ENCODE measurements at places on chromosomes 4 and X.

DNA sequence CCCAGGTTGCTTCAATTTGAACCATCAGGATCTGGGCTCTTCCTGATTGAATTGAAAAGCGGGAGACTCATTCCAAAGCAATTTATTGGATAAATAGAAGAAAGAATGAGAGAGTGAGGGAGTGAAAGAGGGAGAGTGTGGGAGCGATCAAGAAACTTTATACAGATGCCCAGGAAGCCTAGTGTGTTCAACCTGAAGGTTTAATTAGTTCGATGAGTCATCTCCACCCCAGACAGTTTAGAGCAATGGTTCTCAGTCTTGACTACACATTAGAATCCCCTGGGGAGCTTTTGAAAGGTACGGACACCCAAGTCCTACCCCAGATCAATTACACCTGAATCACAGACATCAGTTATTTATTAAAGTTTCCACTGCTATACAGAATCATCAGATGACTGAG lies 61.5 kb downstream of the GEMIN8 start:
- DNase-seq, result no peak

DNA sequence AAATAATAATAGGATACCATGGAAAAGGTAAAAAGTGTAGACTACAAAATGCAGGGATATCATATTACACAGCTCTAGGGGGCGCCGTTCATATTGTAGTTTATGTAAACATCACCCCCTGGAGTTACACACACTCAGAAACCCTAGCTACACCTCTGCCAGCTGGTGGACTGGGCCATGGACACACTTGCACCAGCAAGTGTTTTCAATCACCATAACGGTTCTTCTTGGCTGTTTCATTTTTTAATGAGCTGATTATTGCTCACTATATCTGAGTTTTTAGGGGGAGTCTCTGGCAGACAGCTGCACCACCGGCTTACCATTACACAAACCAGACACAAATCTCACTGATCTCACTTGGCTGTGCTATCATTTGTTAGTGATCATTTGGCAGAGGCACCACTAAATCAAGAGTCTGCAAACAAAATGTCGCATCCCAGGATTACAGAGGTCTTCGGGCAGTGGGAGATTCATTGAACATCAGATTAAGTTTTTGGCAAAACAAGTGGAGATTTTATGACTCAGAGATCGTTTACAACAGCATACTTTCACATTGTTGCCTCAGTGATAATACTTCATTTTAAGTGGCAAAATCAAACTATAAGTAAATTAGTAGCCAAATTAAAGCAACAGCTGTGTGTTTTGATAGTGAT lies 185.7 kb downstream of the UNC5C start:
- DNase-seq, result no peak

DNA sequence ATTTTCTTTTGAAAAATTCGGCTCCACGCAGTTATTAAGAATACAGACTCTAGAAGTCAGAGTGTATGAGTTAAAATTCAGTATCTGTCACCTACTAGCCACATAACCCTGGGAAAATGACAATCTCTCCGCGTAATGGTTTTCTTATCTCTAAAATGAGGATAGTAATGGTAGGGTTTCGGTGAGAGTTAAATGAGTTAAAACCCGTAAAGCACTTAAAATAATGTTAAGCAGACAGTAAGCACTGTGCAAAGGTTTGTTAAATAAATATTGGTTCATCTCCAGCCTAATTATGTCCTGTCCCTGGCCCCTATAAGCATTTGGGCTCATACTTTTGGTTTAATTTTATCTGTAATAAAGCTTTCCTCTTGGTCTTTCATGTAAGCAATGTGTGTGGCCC lies 350.8 kb upstream of the GRIA3 start:
- no peak for DNase-seq

DNA sequence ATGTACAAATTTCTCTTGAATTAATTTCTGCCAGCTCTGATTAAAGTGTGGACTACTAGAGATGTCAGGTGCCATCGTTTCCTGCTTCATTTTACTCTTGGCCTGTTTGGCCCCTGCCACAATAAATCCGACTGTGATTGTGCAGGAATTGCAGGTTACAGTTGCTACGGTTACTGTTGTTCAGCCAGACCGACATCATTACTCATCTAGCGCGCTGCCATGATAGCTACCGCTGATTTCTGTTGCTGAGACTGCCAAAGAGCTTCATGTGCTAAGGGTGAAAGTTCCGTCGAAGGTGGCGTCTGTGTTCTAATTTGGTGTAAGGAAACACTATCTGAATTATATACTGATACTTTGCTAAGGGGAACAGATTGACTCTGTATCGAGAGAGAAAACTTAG lies 22.1 kb downstream of the SLIT2 start:
- no peak for DNase-seq

DNA sequence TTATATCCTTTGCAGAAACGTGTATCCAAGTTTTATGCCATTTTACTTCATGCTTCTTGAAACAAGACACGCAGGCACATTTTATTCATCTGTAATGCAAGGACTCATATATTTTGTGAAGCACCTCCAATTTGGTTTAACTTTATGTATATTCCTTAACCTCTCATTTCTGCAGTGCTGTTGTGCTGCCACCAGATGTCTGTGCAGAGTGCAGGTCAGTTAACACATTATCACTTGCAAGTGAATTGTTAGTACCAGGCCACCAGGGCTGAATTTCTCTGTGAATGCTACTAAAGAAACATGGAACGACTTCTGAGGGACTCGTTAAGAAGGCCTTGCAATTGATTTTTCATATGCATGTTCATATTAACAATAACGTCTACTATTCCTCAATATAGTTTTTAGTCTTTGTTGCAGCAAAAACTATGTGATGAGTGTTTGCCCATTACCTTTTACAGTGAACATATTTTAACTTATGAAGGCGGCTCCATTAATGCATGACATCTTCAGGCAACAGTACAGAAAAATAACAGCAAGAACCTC lies 770.3 kb downstream of the NLGN4X start:
- DNase-seq, result no peak

DNA sequence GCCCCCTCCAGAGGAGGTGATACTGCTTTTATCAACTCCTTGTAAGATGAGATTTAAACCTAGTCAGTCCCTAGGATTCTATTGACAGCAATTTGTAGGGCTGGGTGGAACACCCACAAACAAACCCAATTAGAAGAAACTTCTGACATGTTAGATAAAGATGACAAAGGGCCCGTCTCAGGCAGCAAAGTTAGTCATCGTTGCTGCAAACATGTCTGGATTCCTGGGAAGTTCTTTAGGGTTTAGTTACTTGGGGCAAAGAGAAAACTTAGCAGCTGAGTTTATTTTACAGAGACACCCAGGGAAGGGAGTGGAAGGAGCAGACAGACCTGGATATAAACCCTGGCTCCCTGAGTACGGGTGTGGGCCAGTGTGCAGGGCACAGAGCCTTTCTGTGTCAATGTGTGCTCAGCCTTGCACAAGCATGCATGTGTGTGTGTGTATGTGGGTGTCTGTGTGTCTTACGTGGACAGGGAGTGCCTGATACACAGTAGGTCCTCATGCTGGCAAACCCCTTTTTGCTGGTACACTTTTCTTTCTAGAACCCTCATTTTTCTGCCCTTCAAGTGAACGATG lies 130.0 kb upstream of the STX18 start:
- no peak for DNase-seq

GRCh38 chrX:74557378-74557777 lies 57.0 kb downstream of the RLIM start:
- no peak for DNase-seq

DNA sequence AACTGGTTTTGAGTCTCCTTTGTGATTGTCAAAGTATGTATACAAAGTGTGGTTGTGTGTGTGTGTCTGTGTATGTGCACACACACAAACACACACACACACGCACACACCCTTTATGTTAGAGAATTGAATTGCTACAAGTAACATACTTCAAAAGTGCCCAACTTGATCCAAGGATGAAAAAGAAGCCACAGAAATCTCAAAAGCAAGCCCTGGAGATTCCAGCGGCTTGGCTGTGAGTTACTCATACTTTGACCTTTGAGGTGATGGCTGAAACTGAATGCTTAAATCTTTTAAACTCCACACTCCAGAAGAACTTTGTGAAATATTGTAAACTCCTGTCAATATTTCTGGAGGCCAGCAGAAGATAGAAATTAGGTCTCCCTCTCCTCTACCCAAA lies 168.4 kb upstream of the NRK start:
- DNase-seq, result no peak

DNA sequence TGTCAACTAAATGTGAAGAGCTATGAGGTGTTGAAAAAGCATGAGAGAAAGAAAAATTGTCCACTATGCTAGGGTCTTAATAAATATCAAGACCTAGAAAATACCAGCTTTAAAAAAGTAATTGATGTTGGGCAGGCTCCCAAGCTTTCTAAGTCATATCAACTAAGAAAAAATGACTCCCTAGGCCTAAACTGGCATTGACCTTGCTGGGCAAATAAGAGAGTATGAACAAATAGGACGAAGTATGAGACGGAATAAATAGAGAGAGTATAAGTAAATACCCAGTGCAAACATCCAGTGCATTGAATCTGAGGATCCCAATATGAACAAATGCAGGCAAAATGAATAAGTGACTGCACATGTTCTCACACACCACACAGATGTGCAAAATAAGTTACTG lies 3.2 kb downstream of the KDR start:
- DNase-seq, result no peak

GRCh38 chrX:67718926-67719325 lies 175.1 kb downstream of the AR start:
- no peak for DNase-seq

DNA sequence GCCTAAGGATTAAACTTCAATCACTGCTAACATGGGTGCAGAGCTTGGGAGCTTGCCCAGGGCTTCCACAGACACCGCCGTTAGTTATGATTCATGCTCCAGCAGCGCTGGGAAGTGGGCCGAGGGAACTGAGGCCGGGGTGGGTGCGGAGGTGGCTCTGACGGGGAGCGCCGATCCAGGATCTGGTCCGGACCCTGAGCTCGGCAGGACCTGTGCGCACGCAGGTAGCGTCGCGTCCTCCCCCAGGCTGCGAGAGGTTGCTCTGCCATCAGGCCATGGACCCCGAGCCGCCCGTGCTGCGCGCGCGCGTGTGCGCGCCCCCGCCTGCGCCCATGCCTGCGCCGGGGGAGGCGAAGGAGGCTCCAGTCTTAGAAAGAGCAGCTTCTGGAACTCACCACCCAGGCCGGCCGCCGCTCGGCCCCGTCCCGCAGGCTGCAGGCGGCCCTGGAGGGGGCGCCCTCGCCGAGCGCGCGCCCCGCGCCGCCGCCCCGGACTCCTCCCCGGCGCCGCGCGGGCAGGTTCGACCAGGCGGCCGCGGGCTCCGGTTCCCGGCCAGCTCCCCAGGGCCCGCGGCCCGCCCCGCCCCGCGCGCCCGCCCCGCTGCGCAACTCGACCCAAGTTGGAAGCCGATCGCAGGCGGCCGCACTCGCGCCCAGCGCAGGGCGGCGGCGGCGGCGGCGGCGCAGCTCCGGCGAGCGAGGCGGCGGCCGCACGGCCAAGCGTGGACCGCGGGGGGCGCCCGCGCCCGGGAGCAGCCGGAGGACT lies 732 bp upstream of the ADRA2C start:
- DNase-seq, result no peak

DNA sequence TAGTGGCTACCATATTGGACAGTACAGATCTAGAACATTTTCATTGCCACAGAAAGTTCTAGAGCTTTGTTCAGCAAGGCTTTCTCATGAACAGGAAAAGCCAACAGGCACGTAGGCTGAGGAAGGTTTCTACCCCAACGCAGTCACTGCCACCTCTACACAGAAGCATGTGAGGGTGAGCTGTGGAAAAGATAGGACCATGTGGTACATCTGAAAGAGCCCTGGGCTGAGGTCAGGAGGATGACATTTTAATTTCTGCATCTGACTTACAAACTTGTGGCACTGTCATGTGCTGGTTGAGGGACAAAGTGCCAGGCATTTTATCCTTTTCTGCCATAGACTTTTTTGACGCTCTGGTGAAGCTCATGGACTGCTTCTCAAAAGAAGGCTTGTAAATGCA lies 454.2 kb downstream of the BCOR start:
- DNase-seq, result no peak

- DNase-seq, result no peak
Measured at GRCh38 chrX:111917591-111917990, 41.6 kb downstream of the TRPC5OS start.

DNA sequence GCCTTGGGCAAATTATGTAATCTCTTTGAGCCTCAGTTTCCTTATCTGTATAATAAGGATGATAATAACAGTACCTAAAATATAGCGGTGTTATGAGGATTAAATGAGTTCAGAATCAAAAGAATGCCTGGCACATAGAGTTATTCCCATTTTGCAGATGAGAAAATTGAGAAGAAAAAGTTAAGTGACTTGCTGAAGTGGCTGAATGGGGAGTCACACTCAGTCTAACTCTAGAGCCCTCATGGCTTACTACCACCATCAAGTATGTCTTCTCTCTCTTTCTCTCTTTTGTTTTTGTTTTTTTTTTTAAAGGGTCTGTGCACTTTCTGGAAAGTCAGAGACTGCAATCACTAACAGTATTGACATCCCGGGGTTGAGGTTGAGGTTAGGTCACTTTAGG lies 615 bp downstream of the CACNA1F start:
- no peak for DNase-seq

GRCh38 chr4:150681063-150681462 lies 99.1 kb downstream of the MAB21L2 start:
- DNase-seq, result no peak

- DNase-seq, result no peak
Measured at GRCh38 chrX:13110433-13111324, 66.3 kb upstream of the FAM9C start.

DNA sequence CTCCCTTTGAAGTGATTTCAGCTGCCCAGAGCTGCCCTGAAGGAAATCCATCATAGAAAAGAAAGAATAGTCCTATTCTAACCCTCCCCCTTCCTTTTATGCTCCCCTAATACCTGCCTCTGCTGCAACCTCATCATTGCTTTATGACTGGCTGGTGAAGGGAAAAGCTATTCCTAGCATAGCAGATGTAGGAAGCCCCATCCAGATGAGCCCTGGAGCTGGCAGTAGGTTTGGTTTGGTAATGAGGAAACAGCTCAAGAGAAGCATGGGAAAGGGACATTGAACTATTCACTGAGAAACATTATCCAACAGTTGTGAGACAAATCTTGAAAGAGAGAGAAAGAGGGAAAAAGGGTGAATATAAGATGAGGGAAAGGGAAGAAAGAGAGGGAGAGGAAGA lies 29.2 kb downstream of the ARSJ start:
- no peak for DNase-seq

GRCh38 chr4:114040319-114041116 lies 61.1 kb upstream of the ARSJ start:
- no peak for DNase-seq

GRCh38 chr4:159855731-159856130 lies 752.9 kb downstream of the RAPGEF2 start:
- no peak for DNase-seq

- DNase-seq, result no peak
Measured at GRCh38 chrX:72545990-72546389, 26.7 kb downstream of the HDAC8 start.

- no peak for DNase-seq
Measured at GRCh38 chrX:17814059-17814458, 47.0 kb downstream of the RAI2 start.

Data from CD4-positive, alpha-beta memory T cell (primary cell).